ENCODE measurements at places on chromosomes 4 and X.

GRCh38 chr4:102862747-102863146, 6.0 kb upstream of the CISD2 start:
- DNase-seq = no peak

- DNase-seq = no peak
Measured at GRCh38 chrX:5646818-5647217, 581.8 kb downstream of the NLGN4X start.

GRCh38 chr4:6696611-6697010, 2.9 kb downstream of the S100P start:
- no peak for DNase-seq

- DNase-seq = no peak
Measured at GRCh38 chr4:163330916-163331628, 1.3 kb downstream of the NPY1R start.

GRCh38 chr4:47733302-47734175, 104.3 kb downstream of the CORIN start:
- no peak for DNase-seq

- DNase-seq = no peak
Measured at GRCh38 chr4:66328803-66329574, 658.7 kb upstream of the EPHA5 start.

DNA sequence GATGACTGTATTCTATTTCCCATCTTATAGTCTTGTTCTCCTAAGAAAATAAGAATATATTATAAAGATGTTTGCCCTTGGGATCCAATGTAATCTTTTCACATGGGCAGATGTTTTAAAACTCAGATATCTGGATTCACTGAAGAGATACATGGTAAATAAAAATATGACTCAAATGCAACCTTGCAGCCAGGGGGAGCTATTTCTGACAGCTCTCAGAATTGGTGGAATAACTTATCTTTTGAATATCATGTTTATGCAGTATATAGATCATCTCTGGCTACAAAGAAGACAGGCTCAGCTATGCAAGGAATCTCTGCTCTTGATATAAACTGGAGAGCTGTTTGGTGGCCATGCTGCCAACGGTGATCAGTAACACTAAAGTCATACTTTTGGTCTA, 274.7 kb downstream of the GLUD2 start:
- no peak for DNase-seq

- DNase-seq = no peak
Measured at GRCh38 chr4:26731351-26732035, 129.1 kb upstream of the STIM2 start.

DNA sequence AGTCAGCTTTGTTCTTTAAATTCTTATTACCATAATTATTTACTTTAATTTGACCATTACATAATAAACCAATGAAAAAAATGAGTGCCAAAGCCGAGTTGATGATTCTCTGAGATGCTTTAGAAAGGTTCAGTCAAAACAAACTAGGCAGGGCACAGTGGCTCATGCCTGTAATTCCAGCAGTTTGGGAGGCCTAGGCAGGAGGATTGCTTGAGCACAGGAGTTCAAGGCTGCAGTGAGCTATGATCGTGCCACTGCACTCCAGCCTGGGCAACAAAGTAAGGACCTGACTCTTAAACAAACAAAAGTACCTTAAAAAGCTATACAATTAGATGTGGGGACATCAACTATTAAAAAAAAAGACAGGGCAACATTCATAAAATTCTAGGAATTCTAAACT, 75.0 kb downstream of the AFAP1 start:
- DNase-seq = no peak

DNA sequence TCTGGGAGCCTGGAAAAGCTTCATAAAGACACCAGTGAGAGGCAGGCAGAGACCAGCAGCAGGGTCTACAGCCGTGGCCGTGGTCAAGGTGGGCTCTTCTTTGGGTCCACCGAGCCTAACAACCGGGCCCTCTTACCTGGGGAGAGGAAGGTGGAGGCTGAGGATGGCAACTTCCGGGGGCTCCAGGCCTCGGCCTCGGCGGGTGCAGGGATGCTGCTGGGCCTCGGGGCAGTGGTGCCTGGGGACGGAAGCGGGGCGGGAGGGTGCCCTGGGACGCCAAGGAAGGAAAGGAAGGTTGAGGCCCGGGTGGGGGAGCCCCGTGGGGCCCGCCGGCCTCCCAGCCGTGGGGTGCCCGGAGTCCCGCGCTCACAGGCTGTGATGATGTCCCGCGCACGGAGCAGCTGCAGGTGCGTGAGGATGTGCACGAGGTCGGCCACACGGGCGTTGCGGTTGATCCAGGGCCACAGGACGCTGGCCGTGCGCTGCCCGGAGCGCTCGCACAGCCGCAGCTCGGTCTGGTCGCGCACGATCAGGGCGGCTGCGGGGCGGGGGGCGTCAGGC, 561 bp downstream of the IRAK1 start:
- no peak for DNase-seq

GRCh38 chr4:152620218-152620617, 59.6 kb downstream of the TMEM154 start:
- no peak for DNase-seq

DNA sequence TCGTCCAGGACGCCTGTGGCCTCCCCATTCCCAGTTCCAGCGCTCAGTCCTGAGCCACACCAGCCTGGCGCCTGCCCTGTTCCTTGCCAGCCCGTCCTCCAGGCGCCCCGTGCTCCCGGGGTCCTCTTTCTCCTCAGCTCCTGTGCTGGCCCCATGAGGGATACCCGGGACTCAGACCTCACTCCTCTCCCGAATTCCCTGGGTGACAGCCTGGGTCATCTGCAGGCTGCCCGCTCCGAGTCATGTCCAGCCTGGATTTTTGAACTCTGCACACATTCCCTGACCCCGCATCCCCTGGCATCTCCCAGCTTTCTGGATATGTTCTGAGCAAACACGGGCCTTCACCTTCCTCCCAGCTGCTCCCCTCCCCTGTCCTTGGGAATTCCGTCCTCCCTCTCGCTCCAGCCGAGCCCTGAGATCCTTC, 14.9 kb upstream of the ADD1 start:
- DNase-seq = no peak

DNA sequence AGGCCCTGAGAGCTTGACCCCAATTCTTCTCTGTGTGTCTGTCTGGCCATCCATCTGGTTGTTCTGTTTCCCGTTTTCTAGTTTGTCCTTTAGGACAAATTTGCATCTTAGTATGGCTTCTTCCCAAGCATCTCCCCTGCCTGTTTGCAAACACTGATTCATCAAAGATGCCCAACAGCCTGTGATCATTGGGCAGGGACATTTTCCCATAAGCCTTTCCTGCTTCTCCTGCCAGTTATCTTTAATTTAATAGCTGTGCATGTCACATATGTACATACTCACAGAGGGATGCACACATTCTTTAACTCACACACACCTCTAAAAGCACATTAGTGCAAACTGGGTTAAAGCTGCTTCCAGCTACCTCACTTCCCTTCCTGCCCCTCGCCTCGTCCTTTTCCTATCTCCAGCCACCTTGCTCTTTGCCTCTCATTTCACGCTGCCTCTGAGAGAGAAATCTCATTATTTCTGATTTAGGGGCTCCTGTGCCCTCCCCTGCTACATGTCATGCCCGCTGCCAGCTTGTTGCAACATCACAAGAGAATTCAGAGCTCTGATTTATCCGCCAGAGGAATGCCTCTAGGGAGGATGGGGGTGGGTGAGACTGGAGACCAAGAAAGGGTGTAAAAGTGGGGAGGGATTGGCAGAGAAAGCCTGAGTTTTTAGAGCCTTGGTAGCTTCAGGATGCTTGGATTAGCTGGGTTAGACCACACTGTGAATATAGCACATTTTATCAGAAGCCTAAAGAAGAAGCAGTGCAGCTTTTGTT, 100.6 kb downstream of the NHS start:
- DNase-seq = no peak

- DNase-seq = no peak
Measured at GRCh38 chr4:154344686-154345085, 146.9 kb downstream of the DCHS2 start.

DNA sequence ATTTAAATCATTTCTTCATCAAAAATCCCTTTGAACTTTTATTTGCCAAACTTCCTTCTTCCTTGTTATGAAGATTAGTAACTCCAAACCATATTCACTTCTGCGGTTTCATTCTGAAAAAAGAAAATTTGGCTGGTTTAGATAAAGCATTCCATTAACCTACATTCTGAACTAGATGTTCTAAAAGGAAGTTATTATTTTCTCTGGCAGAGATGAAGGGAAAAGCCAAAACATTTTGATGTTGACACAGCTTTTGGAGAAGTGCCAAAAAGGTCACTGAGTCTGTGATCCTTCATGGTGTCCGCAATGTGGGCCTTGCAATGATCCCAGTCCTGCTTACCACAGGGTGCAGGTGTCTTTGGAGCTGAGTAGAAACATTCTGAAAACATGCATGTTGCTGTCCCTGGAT, 36.0 kb downstream of the CXCL8 start:
- DNase-seq = no peak

- peak; percentile 28 for DNase-seq
Measured at GRCh38 chrX:107729558-107730297, 45.9 kb downstream of the TSC22D3 start.

DNA sequence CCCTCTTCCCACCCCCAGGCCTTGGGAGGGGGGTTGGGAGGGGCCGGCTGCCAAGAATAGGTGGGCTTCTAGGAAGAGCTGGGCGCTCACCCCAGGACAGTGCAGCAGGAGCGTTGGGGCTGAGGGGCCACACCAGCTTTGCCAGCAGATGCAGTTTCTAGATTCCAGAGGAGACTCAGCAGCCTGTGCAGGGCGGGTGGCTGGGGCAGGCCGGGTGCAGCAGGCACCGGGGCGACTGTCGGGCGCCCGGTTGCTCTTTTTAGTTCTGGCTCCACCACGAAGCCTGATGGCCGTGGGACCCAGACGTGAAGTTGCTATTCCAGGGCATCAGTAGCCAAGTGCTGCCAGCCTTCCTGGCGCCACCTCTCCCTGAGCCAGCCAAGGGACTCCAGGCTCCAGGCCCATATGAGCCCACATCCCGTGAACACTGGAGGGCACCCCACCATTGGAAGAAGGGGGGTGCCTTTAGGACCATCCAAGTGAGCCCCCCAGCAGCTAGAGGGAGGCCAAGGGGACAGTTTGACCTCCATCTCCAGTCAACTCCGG, 5.8 kb downstream of the SSR4 start:
- no peak for DNase-seq

- DNase-seq = peak; percentile 9
Measured at GRCh38 chrX:46573892-46574773, 568 bp downstream of the CHST7 start.

DNA sequence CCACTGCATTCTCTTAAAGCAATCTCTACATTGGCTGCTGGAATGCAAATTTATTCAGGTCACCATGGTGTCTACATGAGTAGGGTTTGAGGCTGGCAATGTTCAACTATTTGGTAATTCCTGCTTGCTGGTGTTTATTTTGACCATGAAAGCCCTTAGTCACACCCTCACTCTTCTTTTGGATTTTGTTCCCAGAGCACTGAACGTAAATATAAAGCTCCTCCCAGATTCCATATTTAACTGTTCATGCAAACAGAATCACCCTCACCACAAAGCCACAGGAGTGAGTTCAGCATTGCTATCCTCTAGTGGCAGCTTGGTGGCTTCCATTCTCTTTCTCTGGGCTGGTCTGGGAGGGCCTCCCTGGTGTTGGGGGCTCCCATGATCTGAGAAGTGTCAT, 82.8 kb downstream of the LNX1 start:
- no peak for DNase-seq

DNA sequence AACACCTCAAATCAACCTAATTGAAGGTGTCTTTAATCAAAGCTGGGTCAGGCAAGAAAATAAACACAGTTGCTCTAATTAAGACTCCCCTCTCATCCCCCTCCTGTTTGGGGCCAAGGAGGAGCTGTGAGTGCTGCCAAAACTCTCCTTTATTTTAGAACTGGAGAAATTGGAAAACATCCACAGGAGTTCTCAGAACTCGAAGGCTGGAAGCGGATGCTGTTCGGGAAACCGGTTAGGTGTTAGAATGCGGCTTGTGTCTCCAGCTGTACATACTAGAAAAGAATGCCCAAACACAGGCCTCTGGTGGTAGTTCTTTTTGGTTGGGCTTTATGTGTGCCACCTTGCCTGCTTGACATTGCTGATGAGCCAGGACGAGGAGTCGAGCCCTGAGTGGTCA, 118.2 kb downstream of the GPR143 start:
- no peak for DNase-seq

GRCh38 chr4:54780149-54780495, 122.4 kb downstream of the KIT start:
- DNase-seq = no peak

Data from hypothalamus (tissue), 51 donors.